ENCODE measurements at places on chromosomes 2 and 18.

- DNase-seq = no peak
Measured at GRCh38 chr18:62876111-62876510, 160.8 kb downstream of the PHLPP1 start.

DNA sequence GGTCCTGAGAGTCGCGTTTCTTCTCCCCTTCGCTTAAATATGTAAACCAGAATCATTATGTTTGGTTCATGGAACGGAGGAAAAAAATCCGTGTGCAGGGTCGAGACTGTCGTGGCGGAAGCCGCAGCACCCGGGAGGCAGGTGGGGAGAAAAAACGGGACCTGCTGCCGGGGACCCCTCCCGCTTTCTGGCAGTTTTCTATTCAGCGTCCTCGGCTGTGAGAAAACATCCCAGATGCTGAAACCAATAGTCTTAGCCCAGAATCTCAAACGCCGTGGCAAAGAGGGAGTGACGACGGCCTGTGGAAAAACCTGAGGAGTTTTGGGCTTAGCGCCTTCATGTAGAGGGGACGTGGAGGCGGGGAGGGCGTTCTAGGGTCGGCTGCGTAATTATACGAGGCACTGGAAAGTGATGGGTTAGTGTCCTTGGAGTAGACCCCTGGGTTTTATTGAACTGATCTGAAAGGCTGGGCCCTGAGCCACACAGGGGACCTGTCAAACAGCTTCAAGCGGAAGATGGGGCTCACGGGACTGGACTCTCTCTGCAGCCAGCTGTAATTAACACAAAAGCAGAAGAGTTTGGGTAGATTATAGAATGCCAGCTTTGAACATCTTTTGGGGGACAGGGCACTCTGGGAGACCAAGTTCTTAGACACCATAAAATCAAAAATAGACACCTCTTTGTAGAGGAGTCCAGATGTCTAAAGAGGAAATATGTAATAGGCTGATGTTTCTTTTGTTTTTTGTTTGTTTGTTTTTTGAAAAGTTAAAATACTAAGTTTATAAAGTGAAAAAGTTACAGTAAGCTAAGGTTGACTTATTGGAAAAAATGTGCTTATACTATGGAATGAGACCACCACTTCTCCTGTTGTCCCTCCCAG, 834 bp upstream of the BUB1 start:
- DNase-seq = peak; percentile 8

DNA sequence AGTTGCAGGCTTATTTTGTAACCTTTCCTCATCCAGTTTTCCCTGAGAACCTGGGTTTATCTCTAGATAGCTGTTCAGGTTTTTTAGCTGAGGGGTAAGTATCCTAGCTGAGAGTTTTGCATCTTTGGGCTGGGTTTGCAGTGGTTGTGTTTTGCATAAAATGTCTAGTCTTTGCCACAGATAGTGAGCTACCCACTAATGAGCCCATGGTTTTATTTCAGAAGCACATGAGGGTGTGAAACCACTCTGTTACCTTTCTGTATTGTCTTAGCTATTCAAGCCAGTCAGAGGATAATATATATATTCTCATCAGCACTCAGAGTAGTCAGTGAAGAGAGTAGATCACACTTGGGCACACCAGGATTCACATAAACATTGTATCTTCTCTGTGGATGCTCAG, 24.6 kb upstream of the TXNDC2 start:
- DNase-seq = no peak

GRCh38 chr2:109396202-109397180, 217.3 kb downstream of the SEPTIN10 start:
- DNase-seq = no peak

DNA sequence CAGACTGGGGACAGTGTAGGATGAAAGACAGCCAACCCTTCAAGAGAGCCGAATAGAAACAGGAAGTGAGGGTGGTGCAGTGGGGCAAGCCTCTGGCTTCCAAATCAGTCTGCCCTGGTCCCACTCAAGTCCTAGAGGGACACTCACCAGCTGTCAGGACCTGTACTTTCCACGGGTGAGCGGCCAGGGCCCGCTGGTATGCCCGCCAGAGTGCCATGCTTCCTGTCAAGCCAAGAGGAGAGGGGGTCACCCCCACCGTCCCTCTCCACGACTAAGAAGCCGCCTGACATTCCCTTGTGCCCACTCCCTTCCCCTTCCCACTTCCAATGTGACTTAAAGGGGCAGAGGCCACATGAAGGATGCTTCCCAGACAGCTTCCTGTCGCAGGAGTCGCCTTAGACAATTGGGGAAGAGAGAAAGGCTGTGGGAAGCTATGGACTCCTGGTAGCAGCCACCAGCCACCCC, 564 bp downstream of the MPV17 start:
- no peak for DNase-seq

- no peak for DNase-seq
Measured at GRCh38 chr18:14971461-14972185, 223.7 kb downstream of the ANKRD30B start.

- no peak for DNase-seq
Measured at GRCh38 chr2:127810156-127810618, 784 bp downstream of the WDR33 start.

- DNase-seq = no peak
Measured at GRCh38 chr2:25091265-25091664, 49.4 kb downstream of the EFR3B start.

GRCh38 chr2:98505971-98506664, 61.5 kb downstream of the INPP4A start:
- DNase-seq = no peak

- no peak for DNase-seq
Measured at GRCh38 chr18:35634323-35634722, 52.8 kb downstream of the GALNT1 start.

- peak; percentile 60 for DNase-seq
Measured at GRCh38 chr2:74835831-74836674, 2.1 kb downstream of the HK2 start.

- no peak for DNase-seq
Measured at GRCh38 chr18:76394780-76395476, 100.1 kb downstream of the ZNF516 start.

- no peak for DNase-seq
Measured at GRCh38 chr2:52395912-52396311, 1364.0 kb upstream of the NRXN1 start.

- no peak for DNase-seq
Measured at GRCh38 chr2:132857319-132857718, 187.3 kb upstream of the LYPD1 start.

DNA sequence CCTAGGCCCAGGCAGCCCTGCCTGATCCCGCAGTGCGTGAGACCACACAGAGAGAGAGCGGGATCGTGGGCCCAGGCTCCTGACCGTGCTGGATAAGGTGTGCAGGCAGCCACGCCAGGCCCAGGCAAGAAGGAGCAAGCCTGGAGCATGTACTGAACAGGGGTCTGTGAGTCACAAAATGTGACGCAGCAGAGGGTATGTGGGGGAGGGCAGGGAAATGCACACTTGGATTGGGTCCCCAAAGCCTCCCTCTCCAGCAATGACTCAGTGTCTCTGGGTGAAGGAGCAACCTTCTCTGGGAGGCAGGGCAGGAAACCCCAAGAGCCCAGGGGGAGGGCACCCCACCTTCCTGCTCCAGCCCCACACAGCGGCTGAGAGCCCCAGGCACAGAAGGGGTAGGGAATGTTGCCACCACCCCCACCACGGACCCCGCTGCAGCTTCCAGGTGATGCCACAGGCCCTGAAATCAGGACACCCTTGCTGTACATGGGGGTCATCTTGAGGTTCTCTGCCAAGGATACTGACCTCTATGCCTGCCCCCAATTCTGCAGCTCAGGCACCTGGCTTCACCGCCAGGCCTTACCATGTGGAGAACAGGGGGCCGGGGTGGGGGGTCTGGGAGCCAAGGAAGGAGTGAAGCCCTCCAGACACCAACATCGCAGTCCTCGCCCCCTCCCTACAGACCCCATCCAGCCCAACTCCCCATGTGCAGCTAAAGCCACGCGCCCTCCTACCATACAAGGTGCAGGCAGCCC, 1.3 kb upstream of the GPC1 start:
- DNase-seq = no peak

DNA sequence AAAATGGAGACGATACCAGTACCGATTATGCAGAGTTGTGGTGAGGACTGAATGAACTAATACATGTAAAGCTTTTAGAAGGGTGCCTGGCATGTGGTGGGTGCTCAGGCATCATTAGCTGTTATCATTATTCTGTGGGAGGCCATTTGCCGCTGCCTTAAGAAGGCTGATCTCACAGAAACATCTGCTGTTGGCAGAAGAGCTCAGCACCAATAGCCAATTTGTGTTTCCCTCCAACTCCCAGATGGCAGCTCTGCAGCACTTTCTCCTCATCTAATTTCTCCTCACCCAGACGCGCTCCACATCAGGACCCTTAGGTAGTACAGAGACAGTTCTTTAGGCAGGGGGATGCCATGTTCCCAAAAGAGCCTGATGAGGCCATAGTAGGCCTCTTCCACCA, 15.8 kb upstream of the CYP1B1 start:
- DNase-seq = no peak

DNA sequence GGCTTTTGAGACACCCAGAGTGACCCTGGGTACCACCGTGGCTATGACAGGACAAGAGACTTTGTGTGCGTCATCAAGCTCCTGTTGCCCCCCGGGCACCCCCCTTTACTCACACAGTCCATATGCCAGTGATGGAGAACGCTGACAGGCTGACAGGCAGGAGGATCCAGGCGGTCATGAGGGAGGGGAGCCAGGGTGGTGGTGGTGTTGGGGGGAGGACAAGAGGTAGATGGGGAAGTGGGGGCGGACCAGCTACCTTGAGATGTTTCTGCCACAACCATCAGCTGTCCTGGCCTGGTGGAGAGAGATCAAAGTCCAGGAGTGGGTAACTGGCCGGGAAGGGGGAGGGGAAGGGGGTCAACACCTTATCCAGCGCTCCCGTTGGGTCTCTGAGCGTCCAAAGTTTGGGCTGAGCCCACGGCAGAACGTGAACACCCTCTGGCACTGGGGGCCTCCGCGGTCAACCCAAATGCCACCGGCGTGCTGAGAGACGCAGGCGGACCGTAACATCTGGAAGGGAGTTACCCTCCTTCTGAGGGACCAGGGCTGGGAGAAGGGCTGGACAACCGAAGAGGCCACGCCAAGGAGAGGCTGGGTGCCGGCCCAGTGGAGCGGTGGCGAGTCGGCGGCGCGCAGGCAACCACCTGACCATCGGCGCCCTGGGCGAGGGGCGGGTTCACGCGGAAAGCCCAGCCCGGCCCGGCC, 575 bp downstream of the TMEM150A start:
- no peak for DNase-seq

DNA sequence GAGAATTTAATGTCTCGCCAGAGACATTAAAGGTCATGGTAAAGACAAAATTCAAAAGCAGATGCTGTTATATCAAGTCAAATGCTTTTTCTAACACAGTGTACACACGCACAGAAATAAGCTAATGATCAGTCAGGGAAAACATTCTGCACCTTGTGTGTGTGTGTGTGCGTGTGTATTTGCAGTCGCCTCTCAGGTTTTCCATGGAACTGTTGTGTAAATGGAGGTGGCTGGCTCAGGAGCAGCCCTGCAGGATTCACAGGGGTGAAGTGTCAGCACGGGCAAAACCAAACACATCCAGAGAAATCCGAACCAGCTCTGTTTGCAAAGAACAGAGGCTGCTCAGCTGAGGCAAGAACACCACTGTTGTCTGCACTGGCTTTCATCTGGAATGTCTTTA, 76.2 kb upstream of the YWHAQ start:
- DNase-seq = no peak

GRCh38 chr18:31983020-31983419, 35.6 kb upstream of the RNF125 start:
- DNase-seq = no peak

DNA sequence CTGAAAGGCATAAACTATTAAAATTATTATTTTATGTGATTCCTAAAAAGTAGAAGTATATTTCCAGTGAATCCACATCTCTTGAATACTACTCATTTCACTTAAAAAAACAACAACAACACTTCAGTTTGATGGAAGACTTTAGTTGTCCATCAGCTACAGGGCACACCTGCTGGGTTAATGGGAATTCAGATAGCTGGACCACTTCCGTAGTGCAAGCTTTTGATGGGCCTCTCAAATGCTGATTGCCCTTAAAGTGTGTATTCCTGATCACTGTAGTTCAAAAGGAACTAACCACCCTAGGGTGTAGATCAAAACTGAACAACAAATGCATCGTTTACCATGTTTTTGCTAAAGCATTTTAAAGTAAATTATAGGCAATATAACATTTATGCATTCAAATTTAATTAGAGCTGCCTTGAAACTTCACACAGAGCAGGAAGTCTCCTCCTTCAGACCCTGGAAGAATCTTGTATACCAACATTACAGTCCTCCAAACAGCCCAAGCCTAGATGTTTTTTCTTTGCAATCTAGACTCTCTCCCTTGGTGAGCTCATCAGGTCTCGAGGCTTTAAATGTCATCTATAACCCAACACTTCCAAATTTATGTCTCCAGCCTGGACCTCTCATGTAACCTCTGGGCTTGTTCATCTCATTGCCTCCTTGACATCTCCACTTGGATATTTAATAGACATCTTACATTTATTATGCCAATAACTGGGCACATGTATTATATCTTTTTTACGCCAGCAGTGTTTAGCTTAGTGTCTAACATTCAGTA, 510.1 kb upstream of the SLC39A10 start:
- no peak for DNase-seq

- peak; percentile 83 for DNase-seq
Measured at GRCh38 chr2:96801005-96801785, 14.9 kb upstream of the CNNM3 start.

- peak; percentile 53 for DNase-seq
Measured at GRCh38 chr18:21444465-21445212, 155.9 kb downstream of the ESCO1 start.

DNA sequence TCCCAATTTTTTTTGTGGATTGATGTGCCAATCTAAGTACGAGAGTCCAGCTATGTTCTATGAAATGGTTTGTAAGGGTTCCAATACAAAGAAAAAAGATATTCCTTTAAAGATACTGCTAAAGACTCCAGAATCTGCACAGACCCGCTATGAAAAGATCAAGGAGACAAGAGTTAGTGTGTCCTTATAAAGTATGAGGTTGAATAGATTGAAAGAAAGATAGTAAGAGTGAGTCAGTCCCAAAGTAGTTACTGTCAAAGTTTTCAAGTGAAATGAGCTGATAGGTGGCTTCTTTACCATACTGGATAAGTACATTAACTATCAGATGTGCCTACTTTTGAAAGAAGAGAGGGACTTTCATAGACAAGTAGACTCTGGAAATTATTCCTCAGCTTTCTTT, 17.9 kb upstream of the EHBP1 start:
- DNase-seq = no peak

DNA sequence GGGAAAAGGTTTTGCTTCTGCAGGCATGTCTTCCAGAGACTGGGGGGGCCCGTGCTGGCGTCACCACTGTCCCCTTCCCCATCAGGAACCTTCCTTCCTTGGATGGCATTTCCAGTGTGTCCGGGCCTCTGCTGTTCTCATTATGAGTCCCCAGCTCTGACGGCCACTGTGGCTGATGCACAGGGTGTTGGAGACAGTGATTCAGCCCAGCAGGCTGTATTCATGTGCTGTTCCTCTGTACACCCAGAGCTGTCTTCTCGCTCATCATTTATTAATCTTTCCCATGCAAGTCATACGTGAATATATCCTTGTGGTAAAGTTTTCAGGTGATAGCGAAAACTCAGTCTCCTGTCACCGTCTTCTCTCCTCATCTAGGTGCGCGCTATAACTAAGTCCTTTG, 57.7 kb downstream of the ASAP2 start:
- DNase-seq = no peak

GRCh38 chr2:10720306-10720705, 1.1 kb upstream of the ATP6V1C2 start:
- DNase-seq = no peak
